SW480 (cell line): ENCODE measurements at places on chromosomes 3 and 15.

GRCh38 chr3:158845765-158846350, 44.0 kb downstream of the MFSD1 start:
- DNase-seq: peak; percentile 71

DNA sequence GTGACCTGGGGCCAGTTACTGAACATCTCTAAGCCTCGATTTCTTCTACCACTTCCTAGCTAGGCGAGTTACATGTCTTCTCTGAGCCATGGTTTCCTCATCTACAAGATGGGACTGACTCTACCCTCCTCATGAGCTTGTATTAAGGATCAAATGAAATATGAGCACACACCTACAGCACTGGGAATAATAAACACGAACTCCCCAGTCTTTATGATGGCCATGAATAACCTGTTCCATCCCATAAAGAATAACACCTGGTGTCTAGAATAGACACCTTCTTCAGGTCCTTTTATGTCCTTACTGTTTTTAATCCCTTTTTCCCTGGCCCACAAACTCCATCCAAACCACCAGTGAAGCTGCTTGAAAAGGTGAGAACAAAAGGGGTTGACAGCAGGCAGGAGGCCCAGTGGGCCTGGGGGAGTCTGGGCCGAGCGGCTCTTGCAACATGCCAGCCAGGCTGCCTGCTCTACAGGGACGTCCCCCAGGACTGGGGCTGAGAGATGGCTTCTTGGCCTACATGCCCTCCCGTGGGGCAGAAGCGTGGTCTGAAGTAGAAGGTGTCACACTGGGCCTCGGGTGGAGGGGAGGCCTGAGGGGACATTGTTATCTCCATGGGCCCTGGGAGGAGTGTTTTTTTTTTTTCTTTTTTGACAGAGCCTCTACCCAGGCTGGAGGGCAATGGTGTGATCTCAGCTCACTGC, 178.2 kb downstream of the RAB11A start:
- DNase-seq: no peak

- DNase-seq: no peak
Observed at GRCh38 chr15:58924327-58924726, 9.2 kb downstream of the SLTM start.

- DNase-seq: no peak
Observed at GRCh38 chr15:44414001-44414400, 13.4 kb upstream of the CTDSPL2 start.

DNA sequence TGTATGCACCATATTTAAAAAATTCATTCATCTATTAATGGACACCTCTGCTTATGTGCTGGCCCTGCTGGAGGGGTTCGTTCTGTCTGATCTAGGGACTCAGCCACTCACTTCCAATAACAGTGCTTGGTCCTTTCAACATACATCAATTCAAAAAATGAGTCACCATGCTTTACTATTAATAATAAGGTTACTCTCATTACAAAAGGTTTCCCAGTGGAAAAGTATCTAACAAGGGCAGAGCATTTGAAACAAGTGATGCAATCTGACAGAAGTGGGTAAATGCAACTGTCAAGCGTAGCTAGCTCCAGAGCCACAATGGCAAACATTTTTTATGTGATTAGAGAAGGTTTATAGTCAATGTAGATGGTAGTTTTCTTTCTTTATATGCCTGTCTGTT, 67.9 kb upstream of the TNIK start:
- no peak for DNase-seq

DNA sequence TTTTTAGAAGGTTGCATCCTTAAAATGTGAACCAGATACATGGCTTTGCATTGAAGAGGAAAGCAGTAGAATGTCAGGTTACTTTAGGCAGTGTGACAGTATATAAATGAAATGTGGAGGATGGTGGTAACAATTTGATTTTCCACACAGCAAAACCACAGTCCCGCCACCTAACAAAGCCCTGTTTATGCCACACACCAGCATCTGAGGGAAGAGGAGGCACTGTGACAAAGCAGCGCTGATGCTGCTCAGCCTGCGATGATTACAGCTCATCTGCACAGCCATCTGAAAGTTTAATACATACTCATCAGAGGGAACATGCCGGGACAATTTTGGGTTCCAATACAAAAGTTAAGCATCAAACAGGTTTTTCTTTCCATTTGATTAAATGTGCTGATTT, 8.9 kb downstream of the RNF7 start:
- DNase-seq: peak; percentile 30

DNA sequence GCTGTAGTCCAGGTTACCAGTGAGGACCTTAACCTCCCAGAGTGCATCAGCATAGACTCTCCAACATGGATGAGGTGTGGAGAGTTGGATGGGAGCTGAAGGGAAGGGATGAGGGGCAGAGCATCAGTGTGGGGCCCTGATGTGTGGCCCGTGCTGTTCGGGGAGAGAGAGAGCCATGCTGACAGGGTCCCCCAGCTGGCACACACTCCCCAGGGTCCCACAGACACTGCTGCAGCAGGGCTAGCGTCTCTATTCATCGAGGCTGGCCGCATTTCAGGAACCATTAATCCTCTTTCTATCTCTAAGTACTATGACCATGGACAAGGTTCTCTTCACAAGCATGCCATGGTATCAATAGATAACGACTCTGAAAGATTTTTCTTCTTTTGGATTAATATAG, 85.9 kb upstream of the PLXNA1 start:
- no peak for DNase-seq

- DNase-seq: peak; percentile 71
Observed at GRCh38 chr3:71926262-71926600, 141.3 kb upstream of the PROK2 start.

- DNase-seq: no peak
Observed at GRCh38 chr15:40789119-40789518, 17.8 kb upstream of the ZFYVE19 start.

DNA sequence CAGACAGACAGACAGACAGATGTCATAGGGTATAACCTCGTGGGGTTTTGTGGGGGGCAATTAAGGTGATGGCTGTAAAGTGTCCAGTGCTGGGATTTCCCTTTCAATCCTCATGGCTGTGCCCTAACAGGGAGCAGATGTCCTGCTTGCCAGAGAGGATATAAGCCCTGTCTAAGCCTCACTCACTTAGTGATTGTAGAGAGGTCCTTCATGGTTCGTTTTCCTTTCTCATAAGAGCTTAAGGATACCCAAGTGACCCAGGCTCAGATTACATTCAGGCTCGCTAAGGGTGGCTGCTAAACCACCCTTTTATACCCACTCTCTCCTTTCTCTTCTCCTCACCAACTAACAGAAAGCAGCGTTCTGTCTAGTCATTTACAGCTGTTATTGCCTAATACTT, 19.2 kb downstream of the LYSMD2 start:
- DNase-seq: no peak

- no peak for DNase-seq
Observed at GRCh38 chr15:66323312-66323928, 30.1 kb downstream of the DIS3L start.

GRCh38 chr15:60918234-60918959, 310.7 kb downstream of the RORA start:
- DNase-seq: no peak

DNA sequence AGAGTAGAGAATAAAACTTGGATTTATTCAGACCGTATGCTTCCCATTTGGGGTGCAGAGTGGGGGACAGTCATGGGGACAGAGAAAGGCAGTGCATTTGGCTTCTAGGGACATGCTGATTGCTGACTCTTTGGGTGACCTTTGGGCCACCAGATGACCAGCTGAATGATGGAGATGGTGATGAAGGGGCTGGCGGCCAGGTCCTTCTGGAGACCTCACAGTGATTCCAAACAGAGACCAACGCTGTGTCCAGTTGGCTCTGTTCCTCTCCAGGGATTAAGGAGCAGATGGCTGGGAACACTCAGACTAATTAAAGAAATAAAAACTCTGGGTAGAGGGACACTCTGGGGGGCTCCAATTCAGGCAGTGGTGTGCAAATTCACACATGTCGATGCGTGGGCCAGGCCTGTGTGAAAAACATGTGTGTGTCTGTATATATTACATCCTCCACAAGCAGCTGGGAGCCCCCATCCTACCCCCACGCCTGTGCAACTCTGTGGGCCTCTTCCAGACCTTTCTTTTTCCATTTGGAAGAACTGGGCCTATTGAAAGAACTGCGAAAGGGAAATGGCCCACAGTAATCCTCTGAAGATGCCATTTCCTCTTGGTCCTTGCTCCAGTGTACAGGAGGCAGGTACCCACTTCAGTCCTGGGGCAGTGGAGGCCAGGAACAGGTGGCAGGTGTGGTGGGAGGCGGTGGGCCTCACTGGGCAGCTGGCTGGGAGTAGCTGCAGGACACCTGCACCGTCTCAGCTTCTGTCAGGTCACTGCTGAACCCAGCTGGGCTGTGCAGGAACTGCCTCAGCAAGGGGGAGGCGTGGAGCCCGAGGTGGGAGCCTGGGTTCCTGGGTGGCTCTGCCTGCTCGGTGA, 8.9 kb downstream of the XIRP1 start:
- no peak for DNase-seq

DNA sequence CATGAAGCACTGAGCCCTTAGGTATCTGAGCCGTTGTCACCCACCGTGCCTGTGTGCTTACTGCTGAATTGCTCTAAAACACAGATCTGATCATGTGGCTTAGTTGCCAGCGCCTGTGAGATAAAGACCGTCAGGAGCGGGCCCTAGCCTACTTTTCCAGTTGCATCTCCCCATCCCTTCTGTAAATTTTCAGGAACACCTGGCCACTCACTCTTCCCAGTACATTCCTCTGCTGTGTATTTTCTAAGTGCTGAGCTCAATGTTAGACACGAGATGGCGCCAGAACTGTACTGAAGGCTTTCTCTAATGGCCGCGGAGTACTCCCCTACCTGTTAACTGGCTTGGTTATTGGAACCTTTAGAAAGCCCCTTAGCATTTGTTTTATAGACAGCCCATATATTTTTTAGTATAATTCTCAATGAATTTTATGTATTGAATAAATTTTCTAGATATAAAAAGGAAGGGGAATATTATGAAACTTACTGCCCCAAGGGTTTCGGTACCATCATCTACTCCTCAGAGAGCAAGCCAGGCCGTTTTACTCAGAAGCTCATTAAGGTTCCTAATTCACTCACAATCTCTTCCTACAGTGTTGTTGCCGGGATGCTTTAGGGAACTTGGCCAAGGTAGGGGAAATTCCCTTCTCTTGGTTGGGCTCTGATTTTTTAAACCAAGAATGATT, 16.7 kb upstream of the WNT7A start:
- peak; percentile 88 for DNase-seq

- DNase-seq: no peak
Observed at GRCh38 chr3:160617636-160618035, 52.3 kb upstream of the KPNA4 start.

- no peak for DNase-seq
Observed at GRCh38 chr15:87686339-87686738, 570.2 kb downstream of the NTRK3 start.
